ENCODE measurements at places on chromosomes 12 and 14. TPM values are rescaled to one million over a fixed set of nuclear protein-coding genes. Genes with fewer than 3 reads are reported as not detected.

The AICDA gene
- 0.42 TPM for total RNA-seq

The ESRRB gene
- total RNA-seq = 0.47 TPM

The BTBD7 gene
- 8.4 TPM for total RNA-seq

The SLC6A12 gene
- total RNA-seq = 0.14 TPM

The VCPKMT gene
- 10.5 TPM for total RNA-seq

The SP1 gene
- total RNA-seq = 37.4 TPM

The RAPGEF3 gene
- total RNA-seq = 1.6 TPM

The IAPP gene
- 0.14 TPM for total RNA-seq

The OLR1 gene
- 0.52 TPM for total RNA-seq

The PLCZ1 gene
- total RNA-seq = not detected

The ARID2 gene
- 29.3 TPM for total RNA-seq

The RNASE4 gene
- total RNA-seq = 1.7 TPM

The ORAI1 gene
- 6.4 TPM for total RNA-seq

The OR10AD1 gene
- not detected for total RNA-seq

The CCNT1 gene
- 21.8 TPM for total RNA-seq

The DHRS2 gene
- 0.28 TPM for total RNA-seq

The ABCD2 gene
- total RNA-seq = 0.71 TPM

The KLRC4 gene
- 1.3 TPM for total RNA-seq

The KRT73 gene
- 0.28 TPM for total RNA-seq

The C2CD5 gene
- total RNA-seq = 26.5 TPM

Measured in thymus (tissue), 14 donors.